Uterus (tissue), 4 donors: ENCODE measurements at places on chromosomes 4 and X. TPM values are rescaled to one million over a fixed set of nuclear protein-coding genes. Genes with fewer than 3 reads are reported as not detected.

Gene SPANXA1
- total RNA-seq: not detected

Gene MAGEA2B
- total RNA-seq: not detected

Gene SOX3
- total RNA-seq: not detected

Gene CCDC160
- not detected for total RNA-seq

Gene PF4V1
- not detected for total RNA-seq

Gene SLC6A14
- not detected for total RNA-seq

Gene PNMA6F
- not detected for total RNA-seq

Gene BOD1L1
- total RNA-seq: 46.2 TPM

Gene PDE6B
- 0.26 TPM for total RNA-seq

Gene SCLT1
- 40.3 TPM for total RNA-seq

Gene RASSF6
- total RNA-seq: not detected

Gene CYBB
- total RNA-seq: 36.7 TPM

Gene ADH4
- 3.2 TPM for total RNA-seq

Gene MCUB
- 3.3 TPM for total RNA-seq

Gene PAGE4
- 77.2 TPM for total RNA-seq

Gene ENPEP
- total RNA-seq: 22.0 TPM

Gene S100P
- not detected for total RNA-seq

Gene MAP3K15
- 0.55 TPM for total RNA-seq

Gene CSAG2
- total RNA-seq: not detected

Gene SLC16A2
- 26.1 TPM for total RNA-seq

Gene SPATA18
- 12.2 TPM for total RNA-seq

Gene MAGEC2
- total RNA-seq: not detected

Gene SHISA3
- 0.59 TPM for total RNA-seq

Gene MAPK10
- 144 TPM for total RNA-seq

Gene CXCL5
- total RNA-seq: not detected

Gene MAGEA4
- total RNA-seq: not detected

Gene EXOC1L
- total RNA-seq: not detected

Gene RAB39B
- total RNA-seq: 0.24 TPM

Gene FGF2
- 27.6 TPM for total RNA-seq

Gene CT45A3
- not detected for total RNA-seq

Gene UGT2A1
- total RNA-seq: not detected

Gene ZNF185
- 32.6 TPM for total RNA-seq

Gene MFSD8
- total RNA-seq: 36.4 TPM

Gene CRMP1
- total RNA-seq: 42.8 TPM

Gene TEX13B
- not detected for total RNA-seq

Gene ARX
- 0.49 TPM for total RNA-seq

Gene MAP7D3
- total RNA-seq: 13.8 TPM

Gene IQCM
- 0.48 TPM for total RNA-seq

Gene ZFP42
- total RNA-seq: not detected

Gene XIAP
- 83.5 TPM for total RNA-seq

Gene MTNR1A
- total RNA-seq: 1.2 TPM

Gene HTRA3
- total RNA-seq: 22.8 TPM

Gene PRR32
- total RNA-seq: not detected

Gene SCML2
- 0.26 TPM for total RNA-seq

Gene DNAAF6
- total RNA-seq: 0.48 TPM

Gene SUPT20HL1
- total RNA-seq: not detected

Gene MAGEB10
- total RNA-seq: not detected

Gene NKX6-1
- total RNA-seq: not detected

Gene SPANXN4
- total RNA-seq: not detected

Gene OTC
- total RNA-seq: 1.8 TPM

Gene PPP1R2C
- not detected for total RNA-seq

Gene HTR2C
- total RNA-seq: 15.7 TPM

Gene MGST2
- 19.4 TPM for total RNA-seq

Gene ARHGAP6
- total RNA-seq: 17.2 TPM

Gene RBM47
- total RNA-seq: 22.3 TPM

Gene RIBC1
- total RNA-seq: 2.5 TPM

Gene AMER1
- 11.9 TPM for total RNA-seq

Gene CFAP99
- total RNA-seq: 0.46 TPM

Gene GLOD5
- total RNA-seq: not detected
